Femur (tissue), 1 donor: ENCODE measurements at places on chromosomes 5 and 9.

DNA sequence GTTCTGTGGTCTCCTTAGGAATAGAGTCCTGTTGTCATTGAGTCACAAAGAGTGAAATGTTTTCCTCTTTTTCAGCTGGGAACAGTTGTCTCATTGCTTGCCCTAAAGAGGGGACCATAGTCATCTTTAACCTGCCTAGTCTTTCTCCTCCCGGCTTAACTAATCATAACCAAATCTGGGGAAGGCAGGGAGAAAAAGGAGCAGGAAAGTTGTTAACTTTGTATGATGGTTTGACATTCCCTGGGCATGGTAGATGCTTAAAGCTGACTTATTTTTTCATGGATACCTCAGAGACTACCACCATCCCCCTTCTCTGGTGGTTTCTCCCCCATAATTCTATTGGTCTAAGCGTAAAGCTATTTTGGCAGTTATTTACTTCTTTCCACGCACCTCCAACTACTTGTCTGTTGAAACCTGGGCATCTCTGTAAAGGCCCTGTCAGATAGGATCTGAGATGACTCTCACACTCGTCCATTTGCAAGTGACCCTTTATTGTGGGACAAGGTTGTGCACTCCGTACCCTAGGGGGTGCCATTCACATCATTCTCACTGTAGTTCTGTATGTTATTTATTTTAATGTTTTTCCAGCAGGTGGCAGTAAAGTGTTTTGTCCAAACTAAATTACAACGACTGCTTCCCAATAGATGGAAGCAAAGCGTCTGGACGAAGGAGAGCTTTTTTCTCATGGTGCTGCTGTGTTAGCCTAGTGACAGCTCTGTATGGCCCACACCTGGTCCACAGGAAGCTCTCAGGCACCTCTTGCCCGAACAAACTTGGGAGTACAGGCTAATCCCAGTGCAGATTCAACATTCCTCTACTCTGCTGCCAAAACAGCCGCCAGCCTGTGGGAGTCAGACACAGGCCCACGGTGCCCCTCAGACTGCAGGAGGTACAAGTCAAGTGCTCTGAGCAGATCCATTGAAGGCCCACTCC lies 3.0 kb upstream of the FAM13B start:
- DNase-seq, result peak; percentile 74

DNA sequence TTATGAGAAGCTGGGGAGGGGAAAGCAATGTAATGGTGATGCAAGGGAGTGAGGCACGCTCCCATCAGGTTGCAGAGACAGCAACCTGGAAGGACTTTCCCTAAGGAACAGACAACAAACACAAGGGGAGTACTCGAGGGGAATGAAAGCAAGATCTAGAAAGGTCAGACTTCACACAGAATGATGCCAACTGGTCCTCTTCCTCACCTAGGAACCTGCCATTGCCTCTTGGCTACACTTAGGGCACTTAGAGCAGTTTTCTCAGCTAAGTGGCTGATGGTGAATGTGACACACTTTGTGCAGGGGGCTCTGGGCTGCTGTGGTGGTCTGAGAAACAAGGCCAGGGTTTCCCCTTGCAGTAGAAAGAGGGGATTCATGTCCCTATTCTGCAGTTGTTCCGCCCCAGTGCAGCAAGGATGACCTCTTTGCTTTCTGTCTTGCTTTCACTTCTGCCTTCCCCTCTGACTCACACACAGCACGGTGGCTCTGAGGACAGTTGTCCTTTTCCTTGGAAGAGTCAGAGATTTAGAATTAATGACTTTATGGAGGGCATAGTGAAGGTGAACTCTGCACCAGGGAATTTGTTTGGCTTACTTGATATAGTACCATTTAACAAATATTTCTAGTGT lies 394.0 kb upstream of the KLF4 start:
- DNase-seq, result no peak

DNA sequence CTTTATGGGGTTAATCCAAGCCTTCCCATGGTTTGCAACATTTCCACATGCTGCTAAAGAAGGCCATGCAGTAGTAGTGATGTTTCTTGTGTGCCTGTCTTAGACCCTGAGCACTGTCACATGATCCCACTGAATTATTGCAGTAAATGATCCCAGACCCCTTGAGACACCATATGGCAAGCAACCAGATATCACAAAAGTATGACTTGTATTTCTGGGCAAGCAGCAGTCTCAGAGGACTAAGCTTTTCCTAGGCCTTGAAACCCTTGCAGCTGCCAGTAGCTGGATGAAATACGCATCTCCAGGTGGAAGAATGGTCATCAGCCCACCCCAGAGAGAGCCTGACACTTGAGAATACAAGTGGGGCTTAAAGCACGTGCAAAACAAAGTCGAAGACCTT lies 41.8 kb downstream of the CDO1 start:
- peak; percentile 87 for DNase-seq

DNA sequence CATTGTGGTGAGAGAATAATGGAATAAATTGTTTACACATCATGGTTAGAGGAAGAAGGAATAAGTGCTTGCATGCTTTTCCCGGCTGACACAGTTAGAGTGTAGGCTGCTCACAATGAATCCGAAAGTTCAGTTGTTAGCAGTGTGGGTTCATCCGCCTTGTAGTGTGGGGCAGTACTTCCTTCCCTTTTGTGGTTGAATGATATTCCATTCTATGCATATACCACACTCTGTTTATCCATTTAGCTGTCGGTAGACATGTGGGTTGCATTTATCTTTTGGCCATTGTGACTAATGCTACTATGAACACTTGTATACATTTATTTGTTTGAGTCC lies 84.0 kb downstream of the COL5A1 start:
- no peak for DNase-seq

DNA sequence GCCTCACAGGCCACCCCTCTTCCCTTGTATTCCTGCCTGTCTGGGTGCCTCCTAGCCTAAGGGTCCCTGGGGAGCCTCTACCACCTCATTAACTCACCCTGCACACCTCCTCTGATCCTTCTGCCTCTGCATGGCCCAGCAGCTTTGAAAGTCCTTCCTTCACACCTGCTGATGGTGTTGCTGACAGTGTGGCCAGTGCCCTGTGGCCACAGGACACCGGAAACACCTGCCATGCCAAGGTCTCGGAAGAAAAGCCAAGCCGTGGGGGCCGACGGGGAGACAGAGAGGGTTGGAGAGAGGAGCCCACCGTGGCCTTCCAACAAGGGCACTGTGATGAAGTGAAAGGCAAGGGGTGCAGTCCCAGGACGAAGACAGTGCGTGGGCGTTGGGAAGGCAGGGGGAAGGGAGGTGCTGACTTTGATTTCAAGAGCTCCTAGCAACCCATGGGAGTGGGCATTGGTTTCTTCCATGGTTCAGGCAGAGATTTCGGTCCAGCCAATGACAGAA lies 4.1 kb downstream of the BTNL9 start:
- no peak for DNase-seq

- DNase-seq, result no peak
Observed at GRCh38 chr5:99775189-99775588, 760.0 kb upstream of the FAM174A start.

DNA sequence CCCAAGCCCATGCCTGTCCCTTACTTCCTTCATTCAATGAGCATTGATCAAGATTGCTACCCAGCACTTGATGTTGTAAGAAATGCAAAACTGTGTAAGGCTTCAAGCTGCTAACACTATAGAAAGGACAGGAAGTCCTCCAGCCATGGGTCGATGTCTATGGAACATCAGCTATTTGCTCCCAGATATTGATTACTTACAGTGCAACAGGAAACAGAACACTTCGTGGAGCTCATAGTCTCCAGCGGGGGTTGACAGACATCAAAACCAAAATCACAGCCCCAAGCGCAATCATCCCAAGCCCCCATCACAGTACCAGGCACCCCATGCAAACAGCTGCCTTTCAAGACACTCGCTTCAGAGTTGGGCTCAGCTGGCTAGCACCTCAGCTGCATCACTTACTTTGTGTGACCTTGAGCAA lies 26.8 kb upstream of the DUSP1 start:
- DNase-seq, result no peak

DNA sequence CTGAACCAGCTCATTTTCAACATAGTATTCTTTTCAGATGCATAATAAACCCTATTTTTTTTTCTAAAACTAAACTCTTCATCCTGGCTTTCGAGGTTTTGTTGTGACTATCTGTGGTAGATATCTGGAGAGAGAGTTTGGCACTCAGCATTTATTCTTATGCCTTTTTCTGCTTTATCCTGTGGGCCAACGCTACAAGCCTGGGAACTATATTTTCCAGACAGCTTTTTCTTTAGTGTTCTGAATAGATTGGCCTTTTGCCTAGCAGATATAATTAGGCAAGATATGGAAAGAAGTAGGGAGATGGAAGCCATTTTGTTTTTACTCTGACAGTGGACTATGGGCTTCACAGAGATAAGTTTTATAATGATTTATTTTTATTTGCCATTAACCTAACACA lies 486.7 kb downstream of the TMEM232 start:
- DNase-seq, result no peak

- DNase-seq, result peak; percentile 42
Observed at GRCh38 chr5:76691467-76692273, 24.3 kb upstream of the F2R start.

DNA sequence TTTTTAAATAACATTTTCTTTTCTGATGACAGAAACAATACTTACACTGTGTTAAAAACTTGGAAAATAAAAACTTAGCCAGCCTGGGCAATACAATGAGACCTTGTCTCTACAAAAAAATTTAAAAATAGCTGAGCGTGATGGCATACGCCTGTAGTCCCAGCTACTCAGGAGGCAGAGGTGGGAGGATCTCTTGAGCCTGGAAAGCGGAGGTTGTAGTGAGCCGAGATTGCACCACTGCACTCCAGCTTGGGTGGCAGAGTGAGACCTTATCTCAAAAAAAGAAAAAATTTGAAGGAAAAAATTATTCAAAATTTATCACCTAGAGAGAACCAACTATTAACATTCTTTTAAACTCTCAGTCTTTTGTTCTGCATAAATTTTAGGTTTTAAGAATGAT lies 4.9 kb upstream of the CMYA5 start:
- no peak for DNase-seq

DNA sequence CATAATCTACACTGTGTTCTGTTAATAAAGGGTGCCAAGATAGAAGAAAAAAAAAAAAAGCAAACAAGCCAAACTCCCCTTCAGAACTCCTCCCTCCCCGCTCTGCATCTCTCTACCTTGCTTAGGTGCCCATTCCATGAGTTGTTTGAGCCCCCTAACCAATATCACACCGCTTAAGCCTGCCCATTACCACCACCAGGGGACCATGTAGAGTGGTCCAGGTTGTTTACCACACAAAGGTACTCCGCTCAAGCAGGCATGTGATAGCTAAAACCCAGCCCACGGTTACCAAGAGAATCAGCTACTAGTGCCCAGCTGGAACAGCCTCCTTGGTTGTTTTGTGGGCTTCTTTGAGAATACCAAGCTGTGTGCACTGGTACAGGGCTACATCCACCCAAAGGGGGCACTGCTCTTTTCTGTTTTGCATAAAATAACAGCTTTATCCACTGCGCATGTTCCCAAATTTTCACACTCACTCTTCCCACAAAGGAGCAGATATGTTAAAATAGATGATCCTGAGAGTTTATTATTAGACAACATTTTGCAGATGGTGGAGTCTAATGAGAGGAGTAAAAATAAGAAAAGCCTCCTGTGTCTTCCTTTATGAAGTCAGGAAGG lies 304.1 kb downstream of the DEPDC1B start:
- DNase-seq, result no peak

GRCh38 chr9:13186091-13186490 lies 93.4 kb downstream of the MPDZ start:
- DNase-seq, result no peak
